ENCODE measurements at places on chromosomes 11 and 22.

DNA sequence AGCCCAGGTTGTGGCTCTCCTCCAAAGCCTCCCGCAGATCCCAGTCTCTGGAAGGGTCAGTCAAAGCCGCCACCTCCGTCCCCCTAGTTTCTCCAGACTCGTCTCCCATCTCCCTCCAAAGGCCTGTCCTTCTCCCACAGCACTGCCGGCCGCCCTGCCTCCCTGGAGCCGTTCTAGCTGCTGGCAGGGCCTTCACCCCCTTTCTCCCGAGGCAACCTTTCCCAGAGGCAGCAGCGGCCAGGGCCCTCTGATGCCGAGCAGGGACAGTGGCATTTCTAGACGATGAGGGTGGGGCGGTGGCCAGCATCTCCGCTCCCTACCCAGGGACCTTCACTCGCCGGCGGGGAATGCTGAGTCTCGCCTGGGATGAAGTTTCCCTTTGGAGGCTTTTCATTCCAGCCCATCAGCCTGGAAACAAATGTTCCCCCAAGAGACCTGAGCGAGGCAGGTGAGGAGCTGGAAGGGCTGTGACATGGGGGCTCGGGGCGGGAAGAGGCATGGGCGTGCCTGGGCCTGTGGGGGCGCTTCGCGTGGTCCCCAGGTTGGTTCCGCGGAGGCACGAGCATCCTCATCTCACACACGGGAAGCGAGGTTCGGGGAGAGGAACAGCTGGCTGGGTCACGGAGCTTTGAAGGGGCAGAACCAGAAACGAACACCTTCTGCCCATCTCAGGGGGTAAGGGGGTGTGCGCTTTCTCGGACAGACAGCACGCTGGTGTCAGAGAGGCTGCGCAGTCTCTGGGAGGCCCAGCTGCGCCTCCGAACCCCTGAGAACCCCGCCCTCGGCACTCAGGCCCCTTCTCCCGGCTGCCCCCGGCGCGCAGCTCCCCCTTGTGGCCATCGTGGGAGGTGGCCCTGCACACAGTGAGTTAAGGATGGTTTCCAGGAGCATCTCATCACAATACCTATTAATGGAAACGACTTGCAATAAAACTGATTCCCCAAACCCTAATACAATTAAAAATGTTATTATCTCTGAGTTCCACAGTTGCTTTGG is 18.1 kb upstream of the KLHL35 start:
- no peaks in the 10 kb centered on the region for H3K36me3 ChIP-seq
- H3K4me3 ChIP-seq = no peak overlapping the region
- H3K27me3 ChIP-seq = peaks cover 13% of the 10 kb centered on the region
- H3K27ac ChIP-seq = no peak overlapping the region
- H3K4me1 ChIP-seq = peaks cover 3% of the 10 kb centered on the region
- no peak for DNase-seq

- H3K27ac ChIP-seq = no peak overlapping the region
- H3K27me3 ChIP-seq = no peaks in the 10 kb centered on the region
- H3K4me1 ChIP-seq = no peaks in the 10 kb centered on the region
- no peaks in the 10 kb centered on the region for H3K36me3 ChIP-seq
Measured at GRCh38 chr11:133842053-133842452, 3.3 kb downstream of the SPATA19 start.

DNA sequence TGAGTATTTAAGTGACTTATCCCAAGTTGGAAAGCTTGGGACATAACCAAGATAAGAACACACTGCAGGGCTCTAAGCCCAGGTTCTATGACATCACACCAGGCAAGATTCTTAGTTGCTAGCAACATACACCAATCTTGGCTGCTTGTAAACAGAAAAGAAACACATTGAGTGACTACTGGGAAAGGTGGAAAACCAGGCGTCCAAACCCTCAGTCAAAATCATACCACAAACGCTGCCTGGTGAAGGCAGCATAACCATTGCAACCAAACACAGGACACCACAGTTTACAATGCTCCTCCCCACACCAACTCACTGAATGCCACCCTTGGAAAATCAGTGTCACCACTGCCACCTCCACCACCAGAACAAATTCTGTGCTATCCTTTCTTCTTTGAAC is 379.9 kb downstream of the TTC28 start:
- DNase-seq = peak; percentile 13
- H3K36me3 ChIP-seq = no peaks in the 10 kb centered on the region
- no peaks in the 10 kb centered on the region for H3K4me1 ChIP-seq
- no peak overlapping the region for H3K27ac ChIP-seq
- H3K27me3 ChIP-seq = no peaks in the 10 kb centered on the region
- H3K4me3 ChIP-seq = no peak overlapping the region

- H3K27ac ChIP-seq = no peak overlapping the region
- peaks cover 57% of the 10 kb centered on the region for H3K4me1 ChIP-seq
- DNase-seq = no peak
- peaks cover 80% of the 10 kb centered on the region for H3K36me3 ChIP-seq
- no peaks in the 10 kb centered on the region for H3K27me3 ChIP-seq
Measured at GRCh38 chr22:46086577-46087335, 63.6 kb upstream of the PPARA start.

DNA sequence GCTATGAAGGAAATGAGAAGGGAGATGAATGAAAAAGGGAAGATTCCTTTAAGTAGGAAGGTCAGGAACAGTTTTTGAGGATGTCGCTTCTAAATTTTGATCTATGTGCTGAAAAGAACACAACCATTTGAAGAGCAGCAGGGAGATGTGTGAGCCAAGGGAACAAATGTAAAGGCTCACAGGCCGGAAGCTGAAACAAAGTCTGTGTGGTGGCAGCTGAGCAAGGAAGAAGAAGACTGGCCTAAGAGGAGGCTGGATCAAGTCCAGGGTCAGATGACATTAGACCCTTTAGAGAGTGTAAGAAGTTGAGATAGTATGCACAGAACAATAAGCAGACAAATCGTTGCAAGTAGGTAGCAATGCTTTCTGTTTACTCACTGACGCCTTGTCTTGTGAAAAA is 1631.4 kb upstream of the TENM4 start:
- H3K4me3 ChIP-seq = no peak overlapping the region
- no peaks in the 10 kb centered on the region for H3K36me3 ChIP-seq
- no peak for DNase-seq
- no peaks in the 10 kb centered on the region for H3K4me1 ChIP-seq
- no peak overlapping the region for H3K27ac ChIP-seq

DNA sequence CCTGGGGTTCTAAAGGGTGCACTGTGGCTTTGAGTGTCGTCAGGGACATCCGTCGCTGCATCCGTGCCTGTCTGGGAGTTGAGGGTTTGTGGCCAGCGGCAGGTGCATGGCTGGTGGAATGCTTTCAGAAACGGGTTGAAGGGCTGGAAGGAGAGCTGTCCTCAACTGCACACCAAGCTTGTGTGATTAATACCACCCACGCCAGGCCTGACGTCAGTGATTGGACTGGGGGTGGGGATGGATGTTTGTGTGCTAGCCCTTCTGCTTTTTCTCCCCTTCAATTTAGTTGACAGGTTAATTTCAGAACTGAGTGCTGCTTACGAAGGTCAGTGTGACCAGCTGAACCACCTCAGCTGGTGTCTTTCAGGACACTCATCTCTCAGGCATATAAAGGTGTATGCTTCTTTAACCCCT is 3.2 kb upstream of the GAB2 start:
- no peaks in the 10 kb centered on the region for H3K36me3 ChIP-seq
- DNase-seq = peak; percentile 55

- H3K27me3 ChIP-seq = peaks cover 20% of the 10 kb centered on the region
- H3K27ac ChIP-seq = no peak overlapping the region
- no peak overlapping the region for H3K4me3 ChIP-seq
- DNase-seq = no peak
Measured at GRCh38 chr22:47351836-47352579, 589.6 kb downstream of the TBC1D22A start.

Measured in mesenchymal stem cell (in vitro differentiated cells and primary cell).